ENCODE measurements at places on chromosomes 12 and 14.

- peak; percentile 64 for DNase-seq
Measured at GRCh38 chr12:89244536-89244935, 107.8 kb downstream of the DUSP6 start.

DNA sequence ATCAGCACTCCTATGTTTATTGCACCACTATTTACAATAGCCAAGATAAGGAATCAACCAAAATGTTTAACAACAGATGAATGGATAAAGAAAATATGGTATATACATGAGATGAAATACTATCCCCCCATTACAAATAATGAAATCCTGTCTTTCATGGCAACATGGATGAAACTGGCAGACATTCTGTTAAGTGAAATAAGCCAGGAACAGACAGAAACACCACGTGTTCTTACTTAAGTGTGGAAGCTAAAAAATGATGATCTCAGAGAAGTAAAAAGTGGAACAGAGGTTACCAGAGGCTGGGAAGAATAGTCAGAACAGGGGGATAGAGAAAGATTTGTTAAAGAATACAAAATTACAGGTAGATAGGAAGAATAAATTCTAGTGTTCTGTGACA is 113.7 kb upstream of the MDM1 start:
- no peak for DNase-seq

GRCh38 chr12:12999271-12999958 is 650 bp downstream of the HEBP1 start:
- no peak for DNase-seq

- no peak for DNase-seq
Measured at GRCh38 chr14:35506927-35507326, 27.0 kb upstream of the INSM2 start.

DNA sequence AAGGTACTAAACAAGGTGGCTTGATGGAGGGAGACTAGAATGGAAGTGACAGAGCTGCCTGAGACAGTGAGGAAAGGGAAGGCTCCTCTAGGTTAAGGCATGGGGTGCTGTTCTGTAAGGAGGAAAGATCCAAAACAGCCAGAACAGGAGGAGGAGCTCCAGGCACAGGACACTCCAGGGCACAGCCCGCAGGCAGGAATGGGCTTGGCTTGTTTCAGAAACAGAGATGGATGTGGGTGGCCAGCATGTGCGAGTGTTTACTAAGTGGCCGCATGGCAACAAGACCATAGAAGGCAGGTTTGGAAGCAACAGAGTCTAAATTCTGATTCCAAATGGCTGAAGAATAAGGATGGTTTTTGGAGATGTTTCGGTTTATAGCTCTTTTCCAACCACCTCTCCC is 889.1 kb downstream of the AACS start:
- DNase-seq: no peak

GRCh38 chr14:105420101-105420973 is 710 bp downstream of the MTA1 start:
- DNase-seq: no peak

GRCh38 chr12:47020211-47020821 is 59.1 kb upstream of the PCED1B start:
- DNase-seq: no peak

DNA sequence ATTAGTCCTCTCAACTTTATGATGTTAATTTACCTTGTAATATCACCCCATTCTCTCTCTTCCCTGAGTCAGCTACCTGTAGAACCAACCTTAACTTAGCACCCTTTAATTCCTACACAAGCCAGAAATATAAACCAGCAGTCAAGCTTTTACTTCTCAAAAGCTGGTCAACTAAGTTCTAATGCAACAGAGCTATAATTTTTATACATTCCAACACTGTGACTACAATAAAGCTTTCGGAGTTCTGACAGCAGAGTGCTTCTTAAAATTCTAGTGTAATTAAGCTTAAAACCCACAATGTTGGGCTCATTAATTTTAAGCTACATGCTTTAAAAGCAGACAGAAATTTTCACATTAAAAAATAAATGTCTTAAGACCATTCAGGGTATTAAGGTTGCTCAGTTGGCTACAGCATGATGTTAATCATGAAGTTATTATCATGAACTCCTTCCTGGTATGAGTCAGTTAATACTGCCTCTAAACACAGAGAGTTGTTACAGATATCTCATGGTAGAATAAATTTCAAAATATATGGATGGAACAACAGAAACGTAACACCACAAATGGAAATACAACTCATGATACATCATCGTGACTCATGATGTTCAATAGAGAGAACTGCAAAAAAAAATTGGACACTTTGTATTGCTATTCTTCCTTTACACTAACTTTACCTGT is 126.7 kb downstream of the EPS8 start:
- no peak for DNase-seq

DNA sequence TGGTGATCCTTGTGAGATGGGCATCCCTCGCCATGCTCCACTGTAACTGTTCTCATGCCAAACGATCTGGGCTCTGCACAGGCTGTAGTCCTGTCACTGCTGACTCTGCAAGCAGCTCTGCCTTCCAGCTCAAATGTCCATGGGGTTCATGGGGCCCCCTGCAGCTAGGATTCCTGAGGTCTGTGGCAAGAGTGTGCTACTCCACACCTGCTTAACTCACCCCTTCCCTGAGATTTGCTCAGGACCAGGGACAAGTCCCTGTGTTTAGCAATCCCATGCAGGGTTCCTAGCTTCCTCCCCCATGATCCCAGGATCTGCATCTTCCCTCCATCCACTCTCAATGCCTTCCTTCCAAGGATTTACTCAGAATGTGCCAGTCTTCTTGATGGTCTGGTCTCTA is 241.0 kb downstream of the ASCL1 start:
- no peak for DNase-seq

DNA sequence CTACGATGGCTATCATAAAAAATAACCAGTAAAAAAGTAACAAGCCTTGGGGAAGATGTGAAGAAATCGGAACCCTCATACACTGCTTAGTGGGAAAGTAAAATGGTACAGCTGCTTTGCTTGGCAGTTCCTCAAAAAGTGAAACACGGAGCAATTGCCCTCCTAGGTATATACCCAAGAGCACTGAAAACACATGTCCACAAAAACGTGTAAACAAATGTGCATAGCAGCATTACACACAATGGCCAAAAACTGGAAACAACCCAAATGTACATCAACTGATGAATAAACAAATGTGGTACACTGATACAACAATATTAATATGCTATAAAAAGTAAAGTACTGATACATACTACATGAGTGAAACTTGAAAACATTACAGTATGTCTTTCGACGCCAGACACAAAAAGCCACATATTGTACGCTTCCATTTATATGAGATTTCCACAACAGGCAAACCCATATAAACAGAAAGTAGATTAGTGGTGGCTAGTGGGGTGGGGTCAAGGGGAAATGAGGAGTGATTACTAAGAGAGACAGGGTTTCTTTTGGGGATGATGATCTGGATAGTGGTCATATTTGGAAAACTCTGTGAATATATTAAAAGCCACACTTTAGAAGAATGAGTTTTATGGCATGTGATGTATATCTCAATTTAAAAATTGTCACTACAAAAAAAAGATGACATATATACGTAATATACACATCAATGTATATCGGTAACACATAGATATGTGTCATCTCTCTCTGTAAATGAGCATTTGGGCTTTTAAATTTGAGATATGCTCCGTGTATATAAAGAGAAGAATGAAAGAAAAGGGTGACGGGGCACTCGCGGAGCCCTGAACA is 996 bp downstream of the SLC41A2 start:
- DNase-seq: no peak

DNA sequence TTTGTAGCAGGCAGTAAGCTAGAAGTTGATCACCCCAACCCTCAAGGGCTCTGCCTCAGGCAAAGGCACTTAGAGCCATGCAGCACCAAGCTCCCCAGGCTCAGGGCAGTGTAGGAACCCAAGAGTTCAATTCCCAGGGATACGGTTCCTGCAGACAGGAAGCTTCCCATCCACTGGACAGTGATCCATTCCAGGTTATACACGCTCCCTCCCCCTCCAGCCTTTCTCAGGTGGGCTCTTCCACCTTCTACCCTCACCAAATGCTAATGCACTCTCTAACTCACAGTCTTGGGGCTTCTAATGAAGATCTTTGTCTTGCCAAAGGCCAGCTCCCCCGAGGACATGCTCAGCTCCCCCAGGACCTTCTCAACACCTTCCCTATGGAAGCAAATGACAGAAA is 12.7 kb downstream of the MYO1A start:
- DNase-seq: no peak

- DNase-seq: no peak
Measured at GRCh38 chr12:80193865-80194264, 94.5 kb downstream of the OTOGL start.

- DNase-seq: no peak
Measured at GRCh38 chr14:66135831-66136230, 350.3 kb upstream of the CCDC196 start.

GRCh38 chr14:81516986-81517797 is 16.5 kb downstream of the SEL1L start:
- no peak for DNase-seq

DNA sequence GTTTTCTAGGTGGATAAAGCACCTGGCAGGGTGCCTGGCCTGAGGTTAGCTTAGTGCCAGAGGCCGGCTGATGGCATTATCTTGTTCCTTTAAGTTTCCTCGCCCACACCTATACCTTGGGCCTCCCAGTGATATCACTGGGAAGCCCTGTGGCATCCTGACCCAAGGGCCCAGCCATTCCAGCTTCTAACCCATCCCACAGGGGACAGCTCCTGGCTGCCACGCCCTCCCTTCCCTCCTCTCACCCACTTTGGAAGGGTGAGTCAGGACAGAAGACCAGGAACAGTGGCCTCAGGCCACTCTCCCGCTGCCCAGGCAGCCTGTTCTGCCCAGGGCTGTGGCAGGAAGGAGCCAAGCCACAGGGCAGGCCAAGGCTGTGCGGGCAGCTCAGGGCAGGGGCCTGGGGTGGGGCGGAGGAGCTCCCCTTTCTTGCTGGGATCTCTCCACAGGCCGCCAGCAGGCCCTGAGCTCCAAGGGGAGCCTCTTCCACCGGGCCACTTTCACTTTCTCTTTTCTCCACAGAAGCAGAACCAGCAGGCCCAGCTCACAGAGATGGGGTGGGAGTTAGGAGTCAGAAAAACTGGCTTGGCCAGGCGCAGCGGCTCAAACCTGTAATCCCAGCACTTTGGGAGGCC is 75.1 kb downstream of the IRF2BPL start:
- peak; percentile 74 for DNase-seq

DNA sequence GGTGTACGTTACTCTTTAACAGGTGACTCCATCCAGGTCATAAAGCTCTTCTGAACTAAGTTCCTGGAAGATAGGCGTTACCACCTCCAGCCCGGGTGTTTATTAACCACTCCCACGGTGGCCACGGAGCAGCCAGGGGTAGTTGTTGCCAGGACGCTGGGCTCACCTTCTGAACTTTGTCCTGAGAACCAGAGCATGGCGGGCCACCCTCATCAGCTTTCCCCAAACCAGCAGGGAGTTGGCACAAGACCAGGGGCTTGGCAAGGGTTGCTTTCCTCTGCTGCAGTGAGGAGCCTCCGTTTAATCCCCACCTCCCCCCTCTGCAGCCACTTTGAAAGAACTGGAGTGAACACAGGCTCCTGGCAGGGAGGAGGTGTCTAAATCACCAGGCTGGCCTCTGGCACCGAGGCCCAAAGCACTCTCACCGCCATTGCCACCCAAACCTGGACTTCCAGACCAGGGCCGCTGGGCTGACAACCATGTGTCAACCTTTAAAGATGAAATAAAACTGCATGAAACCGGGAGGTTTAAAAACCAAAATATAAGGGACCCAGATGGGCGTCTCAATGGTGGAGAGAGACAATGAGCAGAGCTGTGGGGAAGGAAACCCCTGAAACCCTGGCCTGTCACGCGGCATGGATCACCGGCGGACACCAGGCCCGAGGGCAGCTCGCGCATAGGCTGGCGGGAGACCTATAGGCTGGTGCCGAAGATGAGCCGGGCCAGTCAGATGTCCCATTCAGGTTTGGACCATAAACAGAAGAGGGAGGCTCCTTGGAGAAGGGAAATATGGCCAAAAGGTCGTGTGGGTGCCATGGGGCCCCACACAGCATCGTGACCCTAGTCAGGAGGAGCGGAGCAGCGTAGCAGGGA is 30.9 kb upstream of the TDRD9 start:
- DNase-seq: no peak

DNA sequence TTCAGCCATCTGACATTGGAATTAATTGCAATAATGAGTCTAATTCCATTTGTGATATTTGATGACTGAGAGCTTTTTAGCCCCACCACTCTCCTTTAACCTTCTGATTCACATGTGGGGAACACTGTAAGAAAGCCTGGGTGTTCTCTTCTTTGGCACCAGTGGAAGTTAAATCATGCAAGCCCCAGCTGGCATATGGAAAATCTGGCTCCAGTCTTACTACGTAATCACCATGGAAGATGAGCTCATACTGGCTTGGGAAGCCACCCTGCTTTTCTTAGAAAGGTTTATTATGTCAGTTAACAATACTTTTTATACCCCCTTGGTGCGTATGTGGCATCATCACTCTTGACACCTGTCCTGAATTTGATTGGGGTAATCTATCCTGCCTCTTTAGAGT is 479.3 kb downstream of the SLC16A7 start:
- DNase-seq: no peak

DNA sequence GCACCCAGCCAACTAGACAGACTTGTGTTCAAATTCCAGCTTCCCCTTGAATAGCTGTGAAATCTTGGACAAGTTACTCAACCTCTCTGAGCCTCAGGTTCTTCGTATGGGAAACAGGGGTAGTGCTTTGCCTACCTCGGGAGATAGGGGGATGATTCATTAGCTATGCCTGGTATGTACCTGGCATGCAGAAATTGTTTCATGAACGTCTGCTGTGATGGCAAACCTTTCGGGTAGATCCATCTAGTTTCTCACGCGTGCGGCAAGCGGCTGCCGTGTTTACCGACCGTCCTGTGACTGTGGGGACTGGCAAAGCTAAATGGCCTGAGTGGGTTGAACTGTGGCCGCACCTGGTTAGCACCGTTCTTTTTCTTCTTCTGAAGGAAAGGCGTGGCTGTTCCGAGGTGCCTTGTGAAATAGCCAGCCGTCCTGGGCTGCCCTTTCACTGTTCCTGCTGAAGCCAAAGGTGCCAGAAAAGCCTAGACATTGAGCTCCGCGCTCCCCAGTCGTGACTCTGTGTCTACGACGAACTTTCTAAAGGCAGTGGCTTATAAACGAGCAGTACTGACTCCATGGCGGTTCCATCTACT is 40.6 kb upstream of the MED13L start:
- no peak for DNase-seq
